Stimulated activated CD8-positive, alpha-beta memory T cell treated with anti-CD3 and anti-CD28 coated beads, Interleukin-4, amount 100 ng/mL, for 1 hour (primary cell): ENCODE measurements at places on chromosomes 7 and 10.

DNA sequence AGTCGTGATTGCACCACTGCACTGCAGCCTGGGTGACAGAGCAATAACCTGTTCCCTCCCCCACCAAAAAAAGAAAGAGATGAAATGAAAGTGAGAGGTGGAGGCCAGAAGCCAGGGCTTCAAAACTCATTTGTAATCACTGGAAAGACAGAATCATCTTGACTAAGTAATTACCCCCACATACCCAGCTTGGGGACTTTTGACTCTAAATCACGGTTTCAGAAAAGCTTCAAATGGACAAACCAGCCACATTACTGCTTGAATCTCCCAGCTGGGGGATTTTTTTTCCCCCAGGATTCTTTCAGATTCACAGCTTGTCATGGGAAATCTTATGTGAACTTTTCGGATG, 361.0 kb downstream of the FRMD4A start:
- no peak for DNase-seq

DNA sequence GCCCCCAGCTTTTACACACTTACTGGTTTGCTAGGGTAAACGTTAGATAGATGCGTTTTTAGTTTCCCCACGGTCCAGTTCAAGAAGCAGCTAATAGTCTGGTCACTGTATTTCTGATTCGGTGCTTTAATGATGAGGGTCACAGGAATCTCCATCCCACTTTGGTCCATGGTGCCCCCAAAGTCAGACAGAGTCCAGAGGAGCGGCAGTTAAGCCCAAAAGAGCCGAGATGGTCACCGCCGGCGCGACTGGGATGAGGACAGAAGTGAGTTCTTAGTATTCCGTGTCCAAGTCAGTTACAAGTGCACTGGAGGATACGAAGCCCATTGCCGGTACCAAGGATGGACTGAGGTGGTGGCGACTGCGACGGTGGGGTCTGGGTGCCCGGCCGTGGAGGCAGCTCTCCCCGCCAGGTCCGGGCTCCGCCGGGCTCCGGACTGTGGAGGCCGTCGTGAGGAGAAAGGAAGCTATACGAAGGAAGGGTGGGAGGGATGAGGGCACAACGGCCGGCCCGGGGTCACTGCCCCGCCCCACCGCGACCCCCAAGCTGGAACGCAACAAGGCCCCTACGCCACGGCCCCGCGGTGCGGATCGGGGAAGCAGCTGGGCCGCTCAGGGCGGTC, 663 bp downstream of the HERPUD2 start:
- no peak for DNase-seq

DNA sequence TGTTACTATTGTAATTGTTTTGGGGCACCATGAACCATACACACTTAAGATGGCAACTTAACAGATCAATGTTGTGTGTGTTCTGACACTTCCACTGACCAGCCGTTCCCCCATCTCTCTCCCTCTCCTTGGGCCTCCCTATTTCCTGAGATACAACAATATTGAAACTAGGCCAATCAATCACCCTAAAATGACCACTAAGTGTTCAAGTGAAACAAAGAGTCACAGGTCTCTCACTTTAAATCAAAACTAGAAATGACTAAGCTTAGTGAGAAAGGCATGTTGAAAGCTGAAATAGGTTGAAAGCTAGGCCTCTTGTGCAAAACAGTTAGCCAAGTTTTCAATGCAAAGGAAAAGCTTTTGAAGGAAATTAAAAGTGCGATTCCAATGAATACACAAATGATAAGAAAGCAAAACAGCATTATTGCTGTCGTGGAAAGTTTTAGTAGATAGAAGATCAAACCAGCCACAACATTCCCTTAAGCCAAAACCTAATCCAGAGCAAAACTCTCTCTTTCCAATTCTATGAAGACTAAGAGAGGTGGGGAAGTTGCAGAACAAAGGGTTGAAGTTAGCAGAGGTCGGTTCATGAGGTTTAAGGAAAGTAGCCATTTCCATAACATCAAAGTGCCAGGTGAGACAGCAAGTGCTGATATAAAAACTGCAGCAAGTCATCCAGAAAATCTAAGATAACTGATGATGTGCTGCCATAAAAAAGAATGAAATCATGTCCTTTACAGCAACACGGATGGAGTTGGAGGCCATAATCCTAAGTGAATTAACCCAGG, 90.6 kb downstream of the MTPN start:
- DNase-seq = no peak

DNA sequence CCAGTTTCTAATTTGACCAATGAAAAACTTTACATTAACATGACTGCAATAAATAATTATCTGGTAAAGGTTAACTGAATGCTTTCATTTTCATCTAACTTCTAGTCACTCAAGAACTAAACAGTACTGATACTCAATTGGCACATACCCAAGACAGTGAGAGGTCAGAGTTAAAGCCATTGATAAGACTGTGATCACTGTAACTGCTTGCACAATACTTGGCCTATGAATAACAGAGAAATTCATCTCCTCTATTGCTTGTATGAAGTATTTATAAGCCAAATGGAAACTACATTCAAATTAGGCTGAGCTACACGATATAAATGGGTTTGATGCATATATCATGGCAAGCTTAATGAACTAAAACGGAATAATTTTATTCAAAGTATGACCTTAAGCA, 43.0 kb downstream of the HERC4 start:
- DNase-seq = no peak

DNA sequence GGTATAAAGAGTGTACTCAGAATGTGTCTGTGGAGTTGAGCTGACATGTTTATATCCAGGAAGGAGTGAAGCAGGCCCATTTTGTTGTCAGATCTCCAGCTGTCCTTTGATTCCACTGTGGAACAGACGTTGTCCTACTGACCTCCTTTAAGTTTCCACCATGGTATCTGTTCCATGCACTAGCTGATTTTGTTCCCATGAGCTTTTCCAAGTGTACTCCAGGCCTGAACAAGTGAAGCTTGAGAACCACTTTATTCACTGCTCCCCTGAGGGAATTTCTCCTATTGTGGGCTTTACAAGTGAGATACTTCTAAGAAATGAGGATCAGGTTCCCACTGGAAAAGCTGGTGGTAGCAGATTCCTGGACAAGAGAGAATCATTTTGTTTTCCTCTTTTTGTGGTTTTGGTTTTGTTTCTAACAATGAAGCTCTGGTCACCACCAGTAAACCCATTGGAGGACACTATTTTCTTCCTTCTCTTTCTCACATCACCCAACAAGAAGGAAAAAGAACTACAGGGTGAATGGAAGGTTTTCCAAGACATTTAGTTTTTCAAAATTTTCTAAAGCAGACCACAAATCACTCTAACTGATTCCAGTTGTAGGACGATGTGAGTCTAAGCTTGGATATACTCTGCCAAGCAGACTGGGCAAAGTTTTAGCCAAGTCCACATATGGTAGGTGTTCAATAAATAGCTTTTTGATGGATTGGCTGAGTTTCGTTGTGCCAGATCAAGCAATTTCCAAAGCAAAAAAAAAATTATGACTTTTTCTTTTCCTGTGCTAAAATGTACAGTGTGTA, 144.2 kb downstream of the JCAD start:
- DNase-seq = no peak

DNA sequence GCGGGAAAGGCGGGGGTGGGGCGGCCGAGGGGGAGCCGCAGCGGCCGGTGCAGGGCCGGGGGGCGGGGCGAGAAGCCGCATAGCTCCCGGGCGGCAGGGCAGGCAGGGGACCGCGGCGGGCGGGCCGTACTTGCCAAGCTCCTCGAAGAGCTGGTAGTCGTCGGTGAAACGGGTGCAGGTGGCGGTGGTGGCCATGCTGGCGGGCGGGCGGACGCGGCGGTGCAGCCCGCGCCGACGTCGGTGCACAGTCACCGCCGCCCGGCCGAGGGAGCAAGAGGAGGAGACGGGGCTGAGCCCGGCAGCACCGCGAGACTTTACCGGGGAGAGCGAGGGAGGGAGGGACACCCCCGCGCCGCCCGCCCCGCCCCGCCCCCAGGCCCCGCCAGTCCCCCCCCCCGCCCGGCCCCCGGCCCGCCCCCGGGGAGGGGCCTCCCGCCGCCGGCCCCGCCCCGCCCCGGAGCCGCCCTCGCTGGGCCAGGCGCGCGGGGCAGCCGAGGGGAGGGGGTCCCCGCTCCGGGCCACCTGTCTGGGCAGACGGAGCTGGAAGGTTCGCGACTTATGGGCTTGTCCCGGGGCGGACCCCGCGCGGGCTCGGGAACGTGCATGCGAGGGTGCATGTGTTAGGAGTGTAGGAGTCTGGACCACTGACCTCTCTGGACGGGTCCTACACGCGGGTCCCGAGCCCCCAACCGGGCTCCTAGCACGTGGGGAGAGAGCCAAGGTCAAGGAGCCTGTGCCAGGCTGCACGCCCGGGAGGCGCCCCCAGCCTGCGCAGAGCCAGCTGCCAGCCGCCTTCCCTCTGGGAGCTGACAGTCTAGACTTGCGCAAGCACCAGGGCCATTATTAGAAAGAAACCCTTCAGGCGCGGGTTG, at the start of gene CAMK2G:
Gene CAMK2G (minus strand): TSS at position 289 of the 872 bp plus-strand sequence. CDS start 94 bp downstream, at position 195.
- DNase-seq = peak; percentile 62

DNA sequence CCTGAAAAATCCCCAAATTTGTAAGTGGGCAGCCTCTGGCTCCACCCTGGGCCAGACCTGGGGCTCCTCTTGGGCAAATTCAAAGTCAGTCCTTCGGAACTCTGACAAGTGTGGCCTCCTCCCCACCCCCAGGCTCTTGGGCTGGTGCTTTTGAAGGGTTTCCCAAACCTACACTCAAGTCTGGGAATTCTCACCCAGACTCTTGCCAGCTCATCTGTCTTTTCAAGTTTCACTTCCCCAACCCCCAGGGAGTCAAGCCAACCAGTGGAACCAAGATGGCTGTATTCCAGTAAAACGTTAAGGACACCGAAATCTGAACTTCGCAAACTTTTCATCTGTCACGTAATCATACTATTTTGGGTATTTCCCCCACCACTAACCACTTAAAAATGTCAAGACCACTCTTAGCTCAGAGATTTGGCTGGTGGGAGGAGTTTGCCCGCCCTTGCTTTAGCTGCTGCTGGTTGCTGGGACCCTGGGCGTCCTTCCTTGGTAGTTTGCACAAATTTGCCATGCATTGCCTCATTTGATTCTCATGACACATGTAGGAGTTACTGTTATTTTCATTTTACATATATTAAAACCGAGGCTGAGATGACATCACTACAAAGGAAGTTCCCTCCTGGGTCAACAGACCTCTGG, 1.7 kb upstream of the MYO1G start:
- DNase-seq = no peak
